ENCODE measurements at places on chromosomes 6 and 20. TPM values are rescaled to one million over a fixed set of nuclear protein-coding genes. Genes with fewer than 3 reads are reported as not detected.

The SGK2 gene
- polyA plus RNA-seq, result 0.53 TPM

DNA sequence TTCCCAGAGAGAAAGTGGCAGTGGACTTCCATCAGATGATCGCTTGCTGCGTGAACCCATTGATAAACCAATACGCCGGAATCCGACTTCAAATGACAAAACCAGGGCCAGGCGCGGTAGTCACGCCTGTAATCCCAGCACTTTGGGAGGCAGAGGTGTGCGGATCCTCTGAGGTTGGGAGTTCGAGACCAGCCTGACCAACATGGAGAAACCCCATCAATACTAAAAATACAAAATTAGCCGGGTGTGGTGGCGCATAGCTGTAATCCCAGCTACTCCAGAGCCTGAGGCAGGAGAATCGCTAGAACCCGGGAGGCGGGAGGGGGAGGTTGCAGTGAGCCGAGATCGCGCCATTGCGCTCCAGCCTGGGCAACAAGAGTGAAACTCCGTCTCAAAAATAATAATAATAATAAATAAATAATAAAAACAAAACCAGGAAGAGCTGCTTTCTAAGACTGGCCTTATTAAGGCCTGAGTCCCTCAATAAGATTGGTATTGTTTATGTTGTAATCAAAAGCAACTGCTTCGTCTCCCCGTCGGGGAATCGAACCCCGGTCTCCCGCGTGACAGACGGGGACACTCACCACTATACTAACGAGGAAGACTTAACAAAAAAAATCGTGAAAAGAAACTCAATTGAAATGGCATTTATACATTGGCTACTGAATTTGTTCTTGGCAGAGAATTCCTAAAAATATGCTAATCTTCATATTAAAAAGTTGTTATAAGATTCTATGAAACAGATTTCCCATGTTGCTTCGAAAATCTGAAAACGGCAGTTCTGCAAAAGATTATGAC is 110.2 kb upstream of the ZNF184 start:
- peaks cover 7% of the 10 kb centered on the region for H3K27me3 ChIP-seq
- H3K36me3 ChIP-seq, result no peaks in the 10 kb centered on the region
- H3K4me1 ChIP-seq, result no peaks in the 10 kb centered on the region
- H3K4me3 ChIP-seq, result no peak overlapping the region
- DNase-seq, result no peak
- no peak overlapping the region for H3K27ac ChIP-seq

- no peaks in the 10 kb centered on the region for H3K36me3 ChIP-seq
- H3K4me1 ChIP-seq, result no peaks in the 10 kb centered on the region
- DNase-seq, result no peak
- H3K4me3 ChIP-seq, result no peak overlapping the region
- no peak overlapping the region for H3K27ac ChIP-seq
These were observed 133.1 kb downstream of the SOX4 start for GRCh38 chr6:21726676-21727075.

DNA sequence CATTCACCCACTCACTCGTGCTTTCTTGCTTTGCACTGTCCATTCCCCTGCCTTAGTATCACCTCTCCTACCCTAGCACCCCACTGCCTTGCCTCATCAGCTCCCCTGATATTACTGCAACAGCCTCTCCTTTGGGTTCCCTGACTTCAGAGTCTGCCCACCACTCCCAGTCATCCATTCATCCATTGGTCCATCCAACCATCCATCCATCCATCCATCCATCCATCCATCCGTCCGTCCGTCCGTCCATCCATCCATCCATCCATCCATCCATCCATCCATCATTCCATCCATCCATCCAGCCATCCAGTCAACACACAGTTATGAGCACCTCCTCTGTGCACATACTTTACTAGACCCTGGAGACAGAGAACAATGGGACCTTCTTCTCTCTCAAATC is 22.9 kb upstream of the FAM83D start:
- no peaks in the 10 kb centered on the region for H3K27me3 ChIP-seq
- no peaks in the 10 kb centered on the region for H3K36me3 ChIP-seq
- no peak for DNase-seq
- H3K4me1 ChIP-seq, result no peaks in the 10 kb centered on the region

GRCh38 chr6:125423047-125423446 is 121.3 kb upstream of the HDDC2 start:
- no peak overlapping the region for H3K4me3 ChIP-seq
- H3K4me1 ChIP-seq, result no peaks in the 10 kb centered on the region
- no peaks in the 10 kb centered on the region for H3K36me3 ChIP-seq
